Tibial artery (tissue), 4 donors: ENCODE measurements at places on chromosomes 3 and 15.

DNA sequence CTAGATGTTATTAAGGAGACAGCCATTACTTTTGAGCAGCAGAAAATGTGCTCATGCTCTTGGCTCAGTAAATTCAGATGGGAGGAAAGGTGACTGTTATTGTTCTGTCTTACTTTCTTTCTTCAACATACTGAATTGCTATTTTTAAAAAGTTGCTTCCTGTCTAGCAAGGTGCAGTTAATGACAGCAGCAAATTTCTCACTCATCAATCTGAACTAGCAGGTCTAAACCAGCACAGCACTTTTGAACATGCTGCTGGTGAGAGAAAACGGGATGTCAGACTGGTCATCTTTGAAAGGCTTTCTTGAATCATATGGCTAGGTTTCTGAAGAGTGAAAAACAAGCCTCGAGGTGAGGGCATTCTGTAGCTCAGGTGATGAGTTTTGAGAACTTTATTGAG lies 384.7 kb downstream of the MFSD1 start:
- no peak for DNase-seq

- DNase-seq, result no peak
Observed at GRCh38 chr3:177150970-177151627, 46.2 kb downstream of the TBL1XR1 start.

- DNase-seq, result no peak
Observed at GRCh38 chr15:49168016-49168415, 2.0 kb upstream of the GALK2 start.

GRCh38 chr3:48738926-48739616 lies 22.1 kb upstream of the IP6K2 start:
- DNase-seq, result no peak

GRCh38 chr15:45690581-45691260 lies 55.9 kb downstream of the SQOR start:
- no peak for DNase-seq

- DNase-seq, result no peak
Observed at GRCh38 chr15:84671211-84671610, 13.2 kb upstream of the NMB start.

- DNase-seq, result no peak
Observed at GRCh38 chr15:48046813-48047438, 73.9 kb upstream of the SLC24A5 start.

GRCh38 chr3:177694951-177695350 lies 497.7 kb upstream of the TBL1XR1 start:
- DNase-seq, result no peak

- DNase-seq, result no peak
Observed at GRCh38 chr3:30282154-30282696, 324.2 kb upstream of the TGFBR2 start.

GRCh38 chr15:43330780-43331087 lies 361 bp upstream of the LCMT2 start:
- DNase-seq, result no peak

DNA sequence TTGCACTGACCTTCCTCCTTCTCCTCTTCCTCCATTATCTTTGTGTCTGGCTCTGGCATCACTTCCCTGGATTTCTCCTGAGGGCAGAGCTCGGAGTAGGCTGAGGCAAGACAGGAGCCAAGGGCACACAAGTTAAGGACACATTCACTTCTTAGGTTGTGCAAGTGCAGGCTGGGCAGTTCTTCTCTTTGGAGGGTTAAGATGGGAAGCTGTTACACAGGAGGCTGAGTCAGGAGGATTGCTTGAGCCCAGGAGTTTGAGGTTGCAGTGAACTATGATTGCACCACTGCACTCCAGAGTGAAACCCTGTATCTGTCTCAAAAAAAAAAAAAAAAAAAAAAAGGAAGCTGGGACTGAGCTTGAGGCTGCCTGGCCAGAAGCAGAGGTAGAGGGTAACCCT lies 176.2 kb upstream of the ANKRD28 start:
- DNase-seq, result no peak

GRCh38 chr3:136989781-136990524 lies 32.2 kb downstream of the IL20RB start:
- DNase-seq, result no peak

- no peak for DNase-seq
Observed at GRCh38 chr3:122882361-122882947, 87.6 kb downstream of the SLC49A4 start.

GRCh38 chr3:54858093-54858785 lies 69.6 kb downstream of the LRTM1 start:
- DNase-seq, result no peak

DNA sequence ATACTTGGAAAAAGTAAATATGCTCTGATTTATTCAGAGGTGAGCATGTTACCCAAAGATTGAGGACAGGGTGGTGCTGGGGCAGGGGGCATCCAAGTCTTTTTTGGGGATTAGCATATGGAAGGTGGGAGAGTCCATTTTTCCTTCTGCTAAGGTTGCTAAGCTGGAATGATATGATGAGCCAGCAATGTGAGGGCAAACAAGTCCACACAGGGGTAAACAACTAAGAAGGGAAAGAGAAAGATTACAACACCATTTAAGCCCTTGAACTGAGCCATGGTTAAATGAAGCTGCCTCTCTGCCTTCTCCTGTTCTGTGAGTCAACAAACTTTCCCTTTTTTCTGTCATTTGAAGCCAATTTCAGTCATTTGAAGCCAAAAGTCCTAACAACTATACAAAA lies 89.0 kb downstream of the RPL22L1 start:
- no peak for DNase-seq

- no peak for DNase-seq
Observed at GRCh38 chr3:179376474-179376873, 29.0 kb downstream of the MFN1 start.

DNA sequence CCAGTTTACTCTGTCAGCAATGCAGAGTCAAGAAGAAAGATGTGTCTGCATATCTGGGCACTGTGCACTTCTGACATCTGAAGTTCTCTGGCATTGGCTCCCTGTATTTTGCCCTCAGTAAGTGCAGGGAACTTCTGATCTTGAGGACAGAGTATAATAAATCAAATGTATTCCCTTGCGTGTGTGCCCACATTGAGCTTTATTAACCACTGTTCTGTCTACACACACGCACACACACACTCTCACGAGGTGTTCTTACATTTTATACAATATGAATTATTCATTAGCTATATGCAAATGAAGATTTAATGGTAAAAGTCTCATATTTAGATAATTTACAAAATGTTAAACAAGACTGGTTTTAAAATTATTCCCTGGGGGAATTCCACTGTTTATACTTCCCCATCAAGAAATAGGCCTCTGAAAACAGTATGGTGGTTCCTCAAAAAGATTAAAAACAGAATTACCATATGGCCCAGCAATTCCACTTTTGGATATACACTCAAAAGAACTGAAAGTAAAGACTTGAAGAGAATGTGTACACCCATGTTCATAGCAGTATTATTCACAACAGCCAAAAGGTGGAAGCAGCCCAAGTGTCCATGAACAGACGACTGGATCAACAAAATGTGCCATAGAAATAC lies 24.6 kb upstream of the ANPEP start:
- DNase-seq, result no peak

DNA sequence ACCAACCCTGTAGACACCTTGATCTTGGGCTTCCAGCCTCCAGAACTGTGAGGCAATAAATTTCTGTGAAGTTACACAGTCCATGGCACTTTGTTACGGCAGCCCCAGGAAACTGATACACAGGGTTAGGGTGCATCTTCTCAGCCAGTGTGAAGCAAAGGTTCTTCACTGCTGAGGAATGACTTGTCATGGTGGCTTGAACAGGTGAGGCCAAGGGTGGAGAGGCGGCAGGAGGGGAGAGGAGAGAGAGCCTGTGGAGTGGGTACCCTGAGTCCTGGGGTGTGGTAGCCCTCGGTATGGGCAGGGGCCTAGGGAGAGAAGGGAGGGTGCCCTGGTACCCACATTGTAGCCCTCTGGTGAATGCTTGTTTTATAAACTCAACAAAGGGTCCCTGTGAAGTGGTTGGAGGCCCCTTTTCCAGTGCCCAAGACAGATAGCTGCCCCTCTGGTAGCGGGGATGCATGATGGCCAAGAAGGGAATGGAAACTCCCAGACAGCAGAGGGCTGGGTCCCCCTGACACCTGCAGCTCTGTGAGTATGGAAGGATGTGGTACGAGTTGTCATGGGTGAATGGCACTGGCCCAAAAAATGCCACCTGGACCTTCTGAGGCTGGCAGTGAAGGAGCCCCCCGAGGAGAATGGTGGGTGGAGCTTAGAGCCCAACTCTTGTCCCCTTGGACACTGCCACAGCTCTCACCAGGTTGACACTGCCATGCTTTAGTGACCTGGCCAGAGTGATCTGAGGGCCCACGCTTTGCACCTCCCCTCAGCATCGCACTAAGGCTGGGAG lies 49.6 kb downstream of the SPSB4 start:
- DNase-seq, result no peak

GRCh38 chr15:65626856-65627255 lies 5.1 kb downstream of the SLC24A1 start:
- no peak for DNase-seq
